ENCODE measurements at places on chromosomes 11 and 22.

- DNase-seq, result no peak
Observed at GRCh38 chr11:96205460-96205809, 137.6 kb downstream of the MAML2 start.

- DNase-seq, result no peak
Observed at GRCh38 chr11:105236664-105237063, 97.1 kb upstream of the CARD18 start.

- no peak for DNase-seq
Observed at GRCh38 chr22:39230261-39231196, 14.3 kb downstream of the PDGFB start.

DNA sequence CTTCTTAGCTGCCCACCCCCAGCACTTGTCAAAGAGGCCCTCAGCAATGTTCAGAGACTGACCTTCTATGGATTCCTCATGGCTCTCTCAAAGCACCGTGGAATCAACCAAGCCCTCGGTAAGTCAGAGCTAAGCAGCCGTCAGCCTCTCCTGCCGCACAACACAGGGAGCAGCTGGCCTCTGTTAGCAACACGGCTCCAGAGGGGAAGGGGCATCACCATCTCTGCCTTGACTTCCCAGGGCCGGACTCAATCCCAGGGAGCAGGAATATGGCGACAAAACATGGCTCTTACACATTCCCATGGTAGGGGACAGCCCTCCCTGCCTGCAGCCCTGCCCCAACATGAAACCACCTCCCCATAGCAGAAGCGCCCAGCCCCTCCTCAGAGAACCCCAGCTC is 18.9 kb downstream of the ARFGAP2 start:
- DNase-seq, result no peak
